ENCODE measurements at places on chromosomes 1 and 21.

DNA sequence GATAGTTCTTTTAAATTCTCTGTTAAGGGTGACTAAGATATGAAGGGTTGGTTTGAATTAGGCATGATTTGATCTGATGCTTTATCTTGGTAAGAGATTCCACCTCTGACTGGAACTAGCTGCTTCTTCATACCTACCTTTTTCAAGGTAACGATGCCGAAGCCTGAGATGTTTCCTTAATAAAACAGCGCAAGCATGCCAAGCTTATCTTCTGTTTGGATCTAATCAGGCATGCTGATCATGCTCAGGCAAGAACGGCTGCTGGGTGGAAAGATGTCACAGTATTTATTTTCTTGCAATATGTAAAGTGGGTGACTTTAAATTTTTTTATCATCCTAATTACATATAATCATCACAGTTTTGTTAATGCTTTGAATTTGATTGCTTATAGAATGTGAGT is 148.7 kb downstream of the ADGRL2 start:
- no peak for DNase-seq

GRCh38 chr1:119384591-119384990 is 16.0 kb downstream of the HAO2 start:
- DNase-seq, result no peak

GRCh38 chr21:25281134-25281533 is 326.1 kb downstream of the MRPL39 start:
- DNase-seq, result peak; percentile 6

DNA sequence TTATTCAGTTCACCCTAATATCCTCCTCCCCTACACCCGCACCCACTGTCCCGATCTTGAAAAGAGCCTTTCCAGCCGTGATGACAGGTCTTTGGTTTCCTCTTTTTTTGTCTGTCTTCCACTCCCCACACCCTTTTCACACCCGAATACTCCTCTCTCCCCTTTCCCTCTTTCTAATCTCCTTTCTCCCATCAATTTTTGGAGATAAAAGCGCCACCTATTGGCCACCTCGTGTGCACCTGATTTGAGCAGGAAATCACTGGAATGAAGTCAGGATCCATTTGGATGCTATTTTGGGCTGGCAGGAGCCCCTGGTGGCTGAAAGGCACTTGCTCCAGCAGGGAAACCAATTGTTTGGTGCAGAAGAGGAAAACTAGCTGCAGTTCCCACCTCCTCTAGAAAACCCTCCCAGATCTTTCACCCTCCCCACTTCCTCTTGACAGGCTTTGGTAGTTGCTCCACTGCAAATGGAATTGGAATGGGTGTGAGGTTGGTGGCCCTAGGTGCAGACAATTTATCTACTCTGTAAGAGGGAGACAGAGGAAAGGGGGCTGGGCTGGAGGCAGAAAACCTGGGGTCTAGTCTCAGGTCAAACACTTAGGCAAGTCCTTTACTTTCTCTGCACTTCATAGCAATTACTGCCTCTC is 8.4 kb downstream of the FOXE3 start:
- peak; percentile 56 for DNase-seq

DNA sequence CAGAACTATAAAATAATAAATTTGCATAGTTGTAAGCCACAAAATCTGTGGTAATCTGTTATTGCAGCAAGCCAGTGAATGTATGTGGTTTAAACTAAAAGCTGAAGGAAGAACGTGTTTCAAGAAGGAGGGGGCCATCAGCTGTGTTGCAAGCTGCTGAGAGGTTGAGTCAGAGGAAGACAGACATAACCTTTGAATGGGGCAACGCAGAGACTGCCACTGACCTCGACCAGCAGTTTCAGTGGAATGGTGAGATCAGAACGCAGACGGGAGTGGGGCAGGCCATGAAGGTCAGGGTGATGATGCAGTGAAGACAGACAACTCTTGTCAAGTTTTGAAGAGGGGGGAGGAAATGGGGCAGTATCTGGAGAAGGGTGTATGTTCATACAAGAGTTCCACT is 23.2 kb upstream of the QSOX1 start:
- no peak for DNase-seq

GRCh38 chr1:213264531-213264930 is 213.5 kb downstream of the RPS6KC1 start:
- no peak for DNase-seq

DNA sequence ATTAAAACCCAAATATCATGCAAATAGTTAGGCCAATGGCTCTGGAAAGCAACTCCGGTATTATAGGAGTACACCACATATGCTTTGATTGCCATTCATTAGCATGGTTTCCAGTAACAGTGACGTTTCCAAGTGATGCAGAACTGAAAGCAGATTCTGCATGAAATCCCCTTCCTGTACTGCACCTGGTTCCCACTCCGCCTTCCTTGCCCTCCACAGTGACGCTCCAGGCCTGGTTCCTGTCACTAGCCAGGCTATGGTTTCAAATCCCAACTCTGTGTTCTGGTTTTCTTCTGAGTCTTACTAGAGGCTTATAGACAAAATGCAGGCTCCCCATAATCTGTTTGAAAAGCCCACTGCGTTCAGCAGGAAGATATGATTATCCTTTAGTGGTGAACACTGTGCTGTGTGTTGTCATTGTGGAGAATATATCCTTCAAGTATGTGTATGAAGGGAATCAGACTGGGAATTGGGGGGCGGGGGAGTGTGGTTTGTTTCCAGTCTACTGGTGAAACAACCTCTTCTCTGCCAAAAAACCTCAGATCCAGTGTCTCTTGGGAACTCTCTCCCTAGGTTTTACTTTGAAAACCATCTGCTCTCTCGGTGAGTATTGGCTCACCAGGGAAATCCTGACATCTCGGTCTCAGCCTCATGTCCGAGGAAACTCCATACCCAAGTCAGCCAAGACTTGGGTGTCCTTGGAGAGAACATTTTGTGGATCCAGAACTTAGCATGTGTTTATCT is 78.7 kb downstream of the TYW3 start:
- no peak for DNase-seq

DNA sequence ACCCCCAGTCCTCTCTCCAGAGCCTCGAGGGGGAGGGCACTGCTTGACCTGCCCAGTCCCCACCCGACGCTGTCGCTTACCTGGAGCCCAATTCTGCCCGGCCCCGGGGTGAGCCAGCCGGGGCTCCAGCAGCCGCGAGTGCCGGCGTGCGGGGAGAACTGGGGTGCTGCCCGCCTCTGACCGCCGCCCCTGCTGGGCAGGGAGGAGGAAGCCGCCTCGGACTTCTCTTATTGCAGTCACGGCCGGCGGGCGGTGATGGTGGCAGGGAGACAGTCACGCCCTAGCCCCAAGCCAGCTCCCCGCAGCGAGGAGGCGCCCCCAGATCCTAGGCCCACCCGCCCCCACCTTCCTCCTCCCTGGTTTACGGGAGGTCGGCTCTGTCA is at the start of gene FGR:
FGR (minus strand) TSS at position 201 of the 383 bp plus-strand sequence. CDS start 11,269 bp downstream, outside the sequence.
- DNase-seq, result no peak

- no peak for DNase-seq
These were observed 24.3 kb upstream of the MTF1 start for GRCh38 chr1:37883671-37884070.

- no peak for DNase-seq
These were observed 4.6 kb downstream of the TARBP1 start for GRCh38 chr1:234474375-234474774.

GRCh38 chr1:206461602-206462455 is 8.4 kb upstream of the IKBKE start:
- DNase-seq, result peak; percentile 13

All from NCI-H748 treated with DMSO at 0.1 percent for 48 hours (cell line).